Ovary (tissue), 10 donors: ENCODE measurements at places on chromosomes 6 and 20. TPM values are rescaled to one million over a fixed set of nuclear protein-coding genes. Genes with fewer than 3 reads are reported as not detected.

Gene APCDD1L
- not detected for polyA plus RNA-seq

Gene UBE3D
- polyA plus RNA-seq: 3.3 TPM

Gene SLC44A4
- 2.5 TPM for polyA plus RNA-seq

Gene MAFB
- polyA plus RNA-seq: 6.9 TPM

Gene COL12A1
- 165 TPM for polyA plus RNA-seq

Gene TCP11
- 0.50 TPM for polyA plus RNA-seq

Gene MGME1
- 11.5 TPM for polyA plus RNA-seq

Gene TMEM181
- polyA plus RNA-seq: 21.9 TPM

Gene MPC1
- 82.6 TPM for polyA plus RNA-seq

Gene PRKN
- polyA plus RNA-seq: 3.0 TPM

Gene UNC5CL
- 0.91 TPM for polyA plus RNA-seq

Gene BPIFB2
- polyA plus RNA-seq: not detected

Gene SLC35F1
- 0.10 TPM for polyA plus RNA-seq

Gene HS3ST5
- not detected for polyA plus RNA-seq

Gene ZNF311
- 1.4 TPM for polyA plus RNA-seq

Gene FOXA2
- polyA plus RNA-seq: not detected

Gene CCN6
- polyA plus RNA-seq: not detected

Gene OR5V1
- not detected for polyA plus RNA-seq

Gene CLDN20
- polyA plus RNA-seq: not detected

Gene SPATA2
- 6.0 TPM for polyA plus RNA-seq

Gene ETV7
- 1.1 TPM for polyA plus RNA-seq

Gene DYNLT1
- 114 TPM for polyA plus RNA-seq

Gene RARS2
- 18.8 TPM for polyA plus RNA-seq

Gene FKBP1C
- 1.2 TPM for polyA plus RNA-seq

Gene SEMG1
- polyA plus RNA-seq: not detected

Gene GLP1R
- not detected for polyA plus RNA-seq

Gene ZNF334
- polyA plus RNA-seq: 5.5 TPM

Gene PLCB1
- 8.3 TPM for polyA plus RNA-seq

Gene LAMA4
- 32.3 TPM for polyA plus RNA-seq

Gene PABPC1L
- 13.3 TPM for polyA plus RNA-seq

Gene RIMS1
- polyA plus RNA-seq: 0.27 TPM

Gene CTAGE9
- polyA plus RNA-seq: not detected

Gene PKIB
- 0.97 TPM for polyA plus RNA-seq

Gene TRAPPC3L
- polyA plus RNA-seq: 0.08 TPM

Gene DNAH8
- polyA plus RNA-seq: 0.02 TPM

Gene SGK2
- polyA plus RNA-seq: 1.2 TPM

Gene SRSF3
- 244 TPM for polyA plus RNA-seq

Gene LRP11
- polyA plus RNA-seq: 45.2 TPM

Gene MYL9
- polyA plus RNA-seq: 691 TPM

Gene BMP5
- not detected for polyA plus RNA-seq

Gene LTB
- 0.73 TPM for polyA plus RNA-seq

Gene HAO1
- not detected for polyA plus RNA-seq

Gene RIPOR3
- polyA plus RNA-seq: 9.6 TPM

Gene KCNK17
- polyA plus RNA-seq: 1.0 TPM

Gene RIPPLY2
- polyA plus RNA-seq: 0.40 TPM

Gene TBXT
- not detected for polyA plus RNA-seq

Gene IP6K3
- polyA plus RNA-seq: 0.11 TPM

Gene CHRNA4
- polyA plus RNA-seq: not detected

Gene BHLHE23
- not detected for polyA plus RNA-seq

Gene SLC35D3
- not detected for polyA plus RNA-seq

Gene LINC00237
- polyA plus RNA-seq: not detected

Gene CST5
- polyA plus RNA-seq: not detected

Gene WFDC5
- not detected for polyA plus RNA-seq
